ENCODE measurements at places on chromosomes 2 and 18.

GRCh38 chr18:67969458-67969857 lies 452.9 kb upstream of the DSEL start:
- DNase-seq, result no peak

- DNase-seq, result no peak
Measured at GRCh38 chr2:112585873-112586464, 1.6 kb downstream of the CHCHD5 start.

GRCh38 chr18:35624146-35624545 lies 42.6 kb downstream of the GALNT1 start:
- DNase-seq, result no peak

DNA sequence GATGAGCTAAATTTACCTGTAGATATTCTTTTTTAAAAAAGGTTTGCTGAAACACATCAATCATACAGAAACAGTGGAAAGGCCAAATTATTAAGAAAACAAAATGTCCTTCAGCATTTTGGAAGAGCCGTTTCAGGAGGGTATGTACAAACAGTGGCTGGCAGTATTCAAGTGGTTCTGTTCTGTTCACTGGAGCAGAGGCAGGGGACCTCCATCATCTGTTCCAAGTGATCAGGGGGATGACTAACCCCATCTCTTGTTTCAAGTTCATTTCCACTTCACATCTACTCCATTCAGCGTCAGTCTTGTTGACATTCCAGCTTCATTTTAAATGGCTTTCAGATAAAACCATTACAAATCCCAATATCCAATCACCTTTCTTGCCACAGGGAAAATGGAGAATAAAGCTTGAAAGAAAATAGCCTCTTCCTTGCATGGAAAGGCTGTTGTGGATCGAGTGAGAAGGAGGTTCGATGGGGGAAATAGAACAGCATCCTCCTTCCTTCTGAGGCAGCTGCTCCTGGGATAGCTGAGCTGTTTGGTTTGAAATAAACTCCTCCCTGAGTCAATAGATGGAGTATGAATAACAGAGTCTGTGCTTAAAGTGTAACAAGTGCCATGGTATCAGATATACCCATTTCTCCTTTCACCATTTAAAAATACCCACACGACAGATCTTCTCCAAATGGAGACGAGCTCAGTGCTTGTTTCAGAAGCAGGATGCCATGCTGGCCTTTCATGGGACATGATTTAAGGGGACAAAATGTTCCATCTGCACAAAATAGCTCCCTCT lies 63.7 kb upstream of the OTOF start:
- DNase-seq, result no peak

DNA sequence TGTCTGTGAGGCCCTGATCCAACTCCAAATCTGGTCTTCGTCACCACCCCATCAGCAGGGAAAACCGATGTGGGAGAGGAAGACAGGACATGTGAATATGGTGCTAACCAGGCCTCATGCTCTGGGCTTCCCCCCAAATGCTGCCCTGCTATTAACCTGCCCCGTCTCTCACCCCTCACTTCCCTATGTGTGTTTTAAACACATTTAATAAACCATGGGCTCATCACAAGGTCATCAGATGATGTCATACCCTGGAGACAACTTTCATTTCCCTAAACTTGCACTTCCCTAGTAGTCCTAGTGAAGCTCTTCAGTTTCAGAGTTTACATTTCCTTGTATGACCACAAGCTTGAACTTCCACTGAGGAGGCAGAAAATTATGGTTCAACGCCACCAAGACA lies 49.9 kb downstream of the CD8B2 start:
- no peak for DNase-seq

GRCh38 chr2:227817850-227818674 lies 4.4 kb downstream of the CCL20 start:
- DNase-seq, result peak; percentile 100

DNA sequence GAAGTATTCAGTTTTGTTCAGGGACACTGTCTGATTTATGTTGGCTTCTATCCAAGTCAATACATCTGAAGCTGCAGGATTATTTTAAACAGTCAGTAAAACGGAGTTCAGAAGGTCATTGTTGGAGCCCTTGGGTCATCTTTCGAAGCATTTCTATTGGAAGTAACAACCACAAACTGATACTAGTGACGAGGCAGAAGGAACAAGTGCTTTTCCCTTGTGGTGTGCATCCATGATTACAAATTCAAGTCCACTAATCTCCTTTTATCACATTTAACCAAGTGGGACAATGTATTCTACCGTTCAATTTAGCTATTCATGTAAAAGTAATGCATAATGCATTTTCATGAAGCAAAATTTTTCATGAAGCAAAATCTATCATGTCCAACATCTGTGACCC lies 76.9 kb downstream of the CD226 start:
- no peak for DNase-seq

GRCh38 chr2:69077252-69077950 lies 64.4 kb downstream of the ANTXR1 start:
- DNase-seq, result no peak

DNA sequence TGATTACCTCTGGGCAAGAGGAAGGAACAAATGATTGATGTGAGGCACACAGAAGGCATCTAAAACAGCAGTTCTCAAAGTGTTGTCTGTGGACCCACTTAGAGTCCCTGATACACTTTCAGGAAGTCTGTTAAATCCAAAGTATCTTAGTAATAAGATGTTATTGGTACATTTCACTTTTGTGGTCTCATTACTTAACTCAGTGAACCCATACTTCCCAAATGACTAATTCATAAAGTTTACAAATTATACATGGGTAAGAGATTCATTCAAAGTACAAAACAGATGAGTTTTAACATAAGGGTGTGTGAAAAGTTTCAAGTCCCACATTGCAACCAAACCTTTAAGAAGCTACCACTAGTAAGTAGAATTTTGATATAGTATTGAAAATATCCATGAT lies 440.5 kb downstream of the NUP35 start:
- DNase-seq, result peak; percentile 26

- no peak for DNase-seq
Measured at GRCh38 chr2:151979694-151980093, 119.2 kb downstream of the CACNB4 start.

GRCh38 chr2:128235581-128235980 lies 83.1 kb downstream of the HS6ST1 start:
- DNase-seq, result no peak

- no peak for DNase-seq
Measured at GRCh38 chr2:82538590-82539279, 1920.3 kb downstream of the SUCLG1 start.

- no peak for DNase-seq
Measured at GRCh38 chr18:68769461-68769860, 28.4 kb upstream of the CCDC102B start.

- DNase-seq, result peak; percentile 55
Measured at GRCh38 chr2:16546128-16546754, 119.4 kb downstream of the CYRIA start.

DNA sequence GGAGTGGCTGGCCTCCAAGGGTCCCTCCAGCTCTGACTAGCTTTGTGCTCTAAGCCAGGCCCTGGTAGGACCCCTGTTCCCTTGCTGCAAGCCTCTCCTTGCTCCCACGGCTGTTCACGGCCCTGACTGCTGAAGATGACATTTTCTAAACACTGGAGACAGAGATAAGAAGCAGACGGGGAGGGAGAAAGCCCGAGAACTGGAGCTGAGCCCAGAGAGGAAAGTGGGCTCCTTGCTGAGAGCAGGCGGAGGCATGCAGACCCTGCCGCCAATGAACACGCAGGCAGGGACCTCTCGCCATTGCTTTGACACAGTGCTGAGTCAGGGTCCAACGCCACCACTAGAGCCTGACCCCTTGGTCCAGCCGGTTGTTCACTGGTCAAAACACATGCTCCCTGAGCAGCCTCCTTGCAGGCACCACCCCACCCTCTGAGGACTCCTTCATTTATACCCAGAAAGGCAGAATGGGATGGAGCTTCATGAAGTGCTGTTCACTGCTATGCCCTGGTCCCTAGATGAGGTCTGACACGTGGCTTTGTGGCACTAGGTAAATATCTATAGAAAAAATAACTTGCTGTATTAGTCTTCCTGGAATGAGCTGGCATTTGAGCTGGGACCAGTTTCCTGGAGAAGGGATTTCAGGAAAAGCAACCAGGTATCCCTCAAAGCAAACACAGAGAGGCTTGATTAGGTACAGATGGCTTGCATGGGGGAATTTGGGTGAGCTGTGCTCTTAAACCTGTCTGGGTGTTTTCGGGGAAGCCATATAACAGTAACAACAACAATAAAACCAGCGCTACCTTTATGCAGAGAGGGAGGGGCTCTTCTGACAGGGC lies 65.7 kb downstream of the MCFD2 start:
- DNase-seq, result peak; percentile 87

GRCh38 chr2:100015849-100016248 lies 126.5 kb downstream of the AFF3 start:
- no peak for DNase-seq

GRCh38 chr2:240323601-240324291 lies 111.7 kb upstream of the GPC1 start:
- DNase-seq, result no peak

- DNase-seq, result no peak
Measured at GRCh38 chr18:55886886-55887285, 298.9 kb upstream of the TCF4 start.

- peak; percentile 73 for DNase-seq
Measured at GRCh38 chr2:173076581-173077345, 1.1 kb downstream of the MAP3K20 start.

GRCh38 chr18:45416168-45416567 lies 199.1 kb upstream of the SLC14A2 start:
- DNase-seq, result no peak

- DNase-seq, result no peak
Measured at GRCh38 chr2:239393388-239393940, 7.4 kb downstream of the HDAC4 start.

DNA sequence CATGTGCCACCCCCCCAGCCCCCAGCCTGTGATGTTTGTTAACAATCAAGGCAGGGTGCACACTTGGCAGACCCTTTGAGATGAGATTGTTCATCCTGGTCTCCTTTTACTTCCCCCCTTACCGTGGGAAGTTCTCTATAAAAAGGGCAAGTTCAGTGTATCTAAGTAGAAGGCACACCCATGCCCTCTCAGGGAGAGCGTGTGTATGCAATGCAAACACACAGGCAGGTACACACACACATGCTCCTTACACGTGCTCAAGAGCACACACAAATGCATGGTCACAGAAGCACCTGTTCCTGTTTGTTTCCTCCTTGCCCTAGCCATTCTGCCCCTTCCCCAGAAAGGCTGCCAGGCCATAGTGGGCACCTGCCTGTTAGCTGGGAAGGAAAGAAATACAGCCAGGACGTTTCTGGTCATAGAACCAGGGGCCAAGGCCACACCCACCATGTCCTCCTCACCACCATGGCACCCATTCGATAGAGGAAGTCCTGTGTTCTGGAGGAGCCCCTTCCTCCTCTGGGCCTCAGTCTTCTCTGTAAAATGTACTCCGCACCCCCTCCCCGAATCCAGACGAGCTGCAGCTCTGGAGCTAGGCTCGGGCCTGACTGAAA lies 3.1 kb downstream of the ATOH8 start:
- no peak for DNase-seq

DNA sequence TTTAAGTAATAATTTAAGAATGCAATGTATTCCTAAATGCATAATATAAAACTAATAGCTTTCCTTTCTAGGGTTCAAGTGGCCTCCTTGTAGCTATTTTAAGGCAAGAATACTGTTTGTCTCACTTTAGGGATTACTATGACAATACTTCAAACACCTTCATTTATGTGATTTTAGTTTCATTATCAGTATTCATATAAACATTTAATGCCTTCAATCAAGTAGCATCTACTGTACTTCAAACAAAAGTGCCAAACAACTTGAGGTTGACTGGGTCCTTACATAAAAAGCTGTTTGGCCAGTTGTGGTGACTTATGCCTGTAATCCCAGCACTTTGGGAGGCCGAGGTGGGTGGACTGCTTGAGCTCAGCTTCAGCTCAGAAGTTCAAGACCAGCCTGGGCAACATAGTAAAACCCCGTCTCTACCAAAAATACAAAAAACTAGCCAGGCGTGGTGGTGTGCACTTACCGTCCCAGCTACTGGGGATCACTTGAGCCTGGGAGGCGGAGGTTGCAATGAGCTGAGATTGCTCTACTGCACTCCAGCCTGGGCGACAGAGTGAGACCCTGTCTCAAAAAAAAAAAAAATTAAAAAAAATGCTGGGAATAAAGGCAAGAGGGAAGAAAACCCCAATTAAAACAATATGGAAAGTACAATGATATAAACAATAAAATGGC lies 9.3 kb downstream of the MEX3C start:
- no peak for DNase-seq

DNA sequence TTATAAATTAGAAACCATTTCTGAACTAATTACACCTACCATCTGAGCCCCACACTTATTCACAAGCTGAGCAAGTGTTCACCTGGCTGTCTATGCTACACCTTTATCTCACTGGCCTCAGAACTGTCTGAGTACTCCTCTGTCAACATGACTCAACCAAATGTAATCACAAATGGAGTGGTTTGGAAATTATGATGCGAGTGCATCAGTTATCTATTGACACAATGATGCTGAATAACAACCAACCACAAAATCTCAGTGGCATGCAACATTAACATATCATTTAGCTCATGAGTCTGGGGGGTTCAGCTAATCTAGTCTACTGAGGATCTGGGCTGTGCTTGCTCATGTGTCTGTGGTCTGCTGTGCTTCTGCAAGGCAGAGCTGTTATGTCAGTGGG lies 184.2 kb upstream of the NXPH2 start:
- DNase-seq, result no peak

GRCh38 chr2:196635156-196635555 lies 4.4 kb upstream of the CCDC150 start:
- DNase-seq, result no peak

GRCh38 chr2:68594674-68595492 lies 48.5 kb upstream of the PROKR1 start:
- DNase-seq, result peak; percentile 50

DNA sequence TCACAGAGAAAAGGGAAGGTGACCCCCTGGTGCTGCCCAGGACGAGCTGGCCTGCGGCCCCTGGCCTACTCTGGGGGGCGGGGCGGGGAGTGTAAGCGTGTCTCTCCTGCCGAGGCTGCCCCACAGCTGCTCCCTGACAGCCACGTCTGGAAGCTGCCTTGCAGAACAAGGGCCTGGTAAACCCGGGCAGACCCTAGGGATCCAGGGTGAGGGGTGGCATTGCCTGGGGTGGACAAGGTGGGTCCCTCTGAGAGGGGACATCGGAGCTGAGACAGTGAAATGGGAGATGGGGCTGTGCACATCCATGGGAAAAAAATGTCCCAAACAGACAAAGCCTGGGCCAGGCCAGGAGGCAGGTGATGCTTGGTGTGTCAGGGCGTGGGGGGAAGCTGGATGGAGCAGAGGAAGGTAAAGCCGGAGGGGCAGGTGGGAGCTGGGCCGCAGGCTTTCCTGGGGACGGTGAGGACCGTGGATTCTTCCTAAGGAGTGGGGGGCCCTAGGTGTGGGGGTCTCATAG lies 66.0 kb upstream of the HDAC4 start:
- DNase-seq, result no peak

DNA sequence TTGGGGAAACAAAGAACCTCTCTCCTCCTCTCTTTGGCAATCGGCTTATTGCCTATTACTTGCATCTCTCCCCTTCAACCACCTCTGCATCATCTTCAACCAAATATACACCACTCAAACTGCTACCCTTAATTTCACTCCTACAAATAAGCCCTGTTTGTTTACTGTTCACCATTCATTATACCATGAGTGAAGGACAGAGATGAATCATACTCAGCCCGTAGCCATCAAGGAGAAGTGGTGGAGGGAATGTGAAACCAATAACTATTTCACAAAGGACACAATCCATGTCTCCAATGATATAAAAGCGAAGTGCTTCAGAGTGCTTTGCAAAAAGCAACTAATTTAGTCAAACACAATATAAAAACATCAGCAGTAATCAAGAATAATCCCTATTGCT lies 76.8 kb downstream of the CACNB4 start:
- DNase-seq, result no peak

- DNase-seq, result no peak
Measured at GRCh38 chr2:1907849-1908533, 163.7 kb upstream of the PXDN start.

GRCh38 chr18:28359176-28359575 lies 182.2 kb upstream of the CDH2 start:
- DNase-seq, result no peak

All from mesenchymal stem cell (in vitro differentiated cells and primary cell).